ENCODE measurements at places on chromosomes 7 and 10.

DNA sequence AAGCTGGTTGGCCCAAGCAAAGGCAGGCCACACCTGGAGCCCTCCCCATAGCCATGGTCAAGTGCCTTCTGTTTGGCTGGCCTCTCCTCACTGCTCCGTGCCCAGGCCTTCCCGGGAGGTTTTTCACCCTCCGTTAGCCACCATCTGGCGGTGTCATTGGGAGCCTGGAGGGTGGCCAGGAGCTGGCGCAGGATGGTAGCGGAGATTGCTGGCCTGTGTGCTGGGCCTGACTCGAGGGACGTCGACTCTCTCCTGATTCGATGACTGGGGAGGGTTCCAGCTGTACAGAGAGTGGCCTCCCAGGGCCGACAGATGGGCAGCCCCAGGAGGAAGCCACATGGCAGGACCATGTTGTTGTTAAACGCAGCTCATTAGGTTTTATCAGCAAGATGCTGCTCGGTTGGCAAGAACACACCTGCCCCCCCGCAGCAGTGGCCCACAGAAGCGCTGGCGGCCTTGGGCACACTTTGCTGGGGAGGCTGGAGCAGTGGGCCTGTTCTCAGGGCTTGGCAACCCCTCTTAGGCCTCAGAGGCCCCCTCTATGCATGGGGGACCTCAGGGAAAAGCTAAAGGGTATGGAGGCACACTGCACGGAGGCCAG lies 64.0 kb upstream of the CACUL1 start:
- DNase-seq: no peak

GRCh38 chr7:51315393-51316261 lies 982 bp downstream of the COBL start:
- no peak for DNase-seq

GRCh38 chr10:28492116-28492920 lies 40.6 kb upstream of the WAC start:
- DNase-seq: no peak

- no peak for DNase-seq
Measured at GRCh38 chr10:68924593-68924992, 23.5 kb downstream of the DDX50 start.

DNA sequence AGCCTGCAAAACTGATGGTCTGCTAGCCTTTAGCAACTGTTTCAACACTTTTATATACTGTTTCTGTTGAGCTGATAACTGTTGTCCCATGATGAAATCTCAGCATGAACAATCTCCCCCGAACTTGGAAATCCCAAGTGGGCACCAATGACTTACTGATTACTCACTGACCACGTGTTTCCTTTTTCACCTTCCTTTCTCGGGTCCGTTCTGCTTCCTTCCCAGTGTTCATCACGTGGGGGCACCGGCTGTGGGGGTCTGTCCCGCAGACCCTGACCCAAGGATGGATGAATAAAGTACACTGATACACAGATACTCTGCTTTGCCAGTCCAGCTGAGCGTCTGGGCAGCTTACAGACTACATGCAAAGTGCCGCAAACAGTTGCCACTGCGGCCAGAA lies 39.0 kb upstream of the RASGEF1A start:
- no peak for DNase-seq

DNA sequence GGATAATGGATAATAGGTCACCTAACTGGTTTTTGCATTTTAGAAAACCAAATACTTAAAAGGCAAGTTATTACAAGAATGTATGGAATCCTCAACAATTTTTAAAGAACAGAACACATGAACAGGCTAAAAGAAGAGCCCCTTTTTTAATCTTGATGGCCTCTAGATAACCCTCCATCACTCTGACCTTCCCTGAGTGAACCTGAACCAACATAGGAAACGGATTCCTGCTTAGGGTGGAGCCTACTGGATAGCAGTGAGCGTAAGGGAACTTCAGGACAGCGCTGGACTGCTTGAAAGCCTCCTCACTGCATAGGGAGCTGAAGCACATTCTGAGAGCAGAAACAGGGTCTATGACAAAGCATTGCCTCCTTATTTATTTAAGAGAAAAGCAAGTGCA lies 20.5 kb downstream of the TRPV5 start:
- DNase-seq: no peak

DNA sequence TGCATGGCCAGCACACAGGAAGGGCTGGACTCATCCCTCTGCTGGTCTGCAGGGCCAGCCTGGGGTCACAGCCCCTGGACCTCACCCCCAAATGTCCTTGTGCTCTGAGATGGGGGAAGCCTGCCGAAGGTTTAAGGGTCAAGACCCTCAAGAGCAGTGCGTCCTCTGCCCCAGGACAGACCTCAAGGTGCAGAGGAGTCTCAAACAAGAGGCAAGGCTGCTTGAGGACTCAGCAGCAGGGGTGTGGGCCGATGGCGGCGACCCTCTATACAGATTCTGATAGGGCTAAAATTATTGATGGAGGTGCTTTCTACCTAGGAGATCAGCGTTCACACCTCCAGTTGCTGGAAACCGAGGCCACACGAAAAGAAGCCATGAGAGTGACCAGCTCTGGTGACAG lies 80.7 kb downstream of the ZRANB1 start:
- DNase-seq: no peak

GRCh38 chr7:4790078-4790465 lies 14.6 kb downstream of the AP5Z1 start:
- DNase-seq: no peak

DNA sequence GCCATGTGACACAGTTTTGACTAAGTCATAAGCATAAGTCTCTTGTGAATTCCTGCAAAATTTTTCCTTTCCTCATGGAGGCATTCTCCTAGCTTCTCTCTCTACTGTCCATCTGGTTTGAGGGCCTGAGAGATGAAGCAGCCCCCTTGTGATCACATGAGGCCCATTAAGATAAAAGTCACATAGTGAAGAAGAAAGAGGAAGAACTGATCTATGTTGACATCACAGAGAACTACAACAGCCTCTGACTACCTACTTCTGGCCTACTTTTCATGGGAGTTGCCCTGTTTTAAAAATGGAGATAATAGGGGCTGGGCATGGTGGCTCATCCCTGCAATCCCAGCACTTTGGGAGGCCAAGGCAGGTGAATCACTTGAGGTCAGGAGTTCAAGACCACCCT lies 50.4 kb downstream of the TFEC start:
- no peak for DNase-seq

DNA sequence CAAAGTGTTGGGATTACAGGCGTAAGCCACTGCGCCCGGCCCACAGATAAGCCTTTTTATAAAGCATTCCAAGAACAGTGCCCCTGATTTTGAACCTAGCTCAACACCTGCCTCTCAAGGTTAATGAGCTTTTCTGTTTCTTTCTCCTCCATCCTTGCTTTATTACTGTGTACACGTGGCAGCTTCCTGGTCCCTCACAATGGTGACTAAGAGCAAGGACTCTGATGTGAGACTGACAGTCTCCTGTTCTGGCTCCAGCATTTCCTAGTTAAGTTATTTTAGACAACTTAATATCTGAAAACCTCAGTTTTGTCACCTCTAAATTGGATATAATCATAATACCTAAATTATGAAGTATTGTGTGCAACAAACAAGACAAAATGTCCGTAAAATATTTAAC lies 9.9 kb downstream of the HABP2 start:
- no peak for DNase-seq

GRCh38 chr10:97633921-97634320 lies 621 bp upstream of the MORN4 start:
- no peak for DNase-seq

- no peak for DNase-seq
Measured at GRCh38 chr7:66078067-66078466, 2.4 kb downstream of the ASL start.

DNA sequence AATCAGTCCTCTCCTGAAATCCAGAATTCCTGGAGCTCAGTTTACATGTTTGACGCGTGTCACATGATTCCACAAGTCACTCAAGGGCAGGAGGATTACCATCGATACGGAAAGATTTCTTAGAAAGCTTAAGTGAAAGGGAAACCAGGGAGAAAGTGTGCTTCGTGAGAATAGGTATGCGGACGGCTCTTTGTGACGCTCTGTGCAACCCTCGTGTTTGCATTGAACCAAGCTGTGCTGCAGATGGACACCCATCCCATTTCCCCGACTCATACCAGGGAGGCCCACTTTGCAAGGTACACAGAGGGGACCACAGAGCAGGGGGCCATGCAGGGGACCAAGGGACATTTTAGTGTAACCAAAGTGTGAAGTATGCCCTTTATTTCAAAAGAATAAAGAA lies 43.2 kb downstream of the IKZF1 start:
- no peak for DNase-seq
